ENCODE measurements at places on chromosomes 3 and 15.

DNA sequence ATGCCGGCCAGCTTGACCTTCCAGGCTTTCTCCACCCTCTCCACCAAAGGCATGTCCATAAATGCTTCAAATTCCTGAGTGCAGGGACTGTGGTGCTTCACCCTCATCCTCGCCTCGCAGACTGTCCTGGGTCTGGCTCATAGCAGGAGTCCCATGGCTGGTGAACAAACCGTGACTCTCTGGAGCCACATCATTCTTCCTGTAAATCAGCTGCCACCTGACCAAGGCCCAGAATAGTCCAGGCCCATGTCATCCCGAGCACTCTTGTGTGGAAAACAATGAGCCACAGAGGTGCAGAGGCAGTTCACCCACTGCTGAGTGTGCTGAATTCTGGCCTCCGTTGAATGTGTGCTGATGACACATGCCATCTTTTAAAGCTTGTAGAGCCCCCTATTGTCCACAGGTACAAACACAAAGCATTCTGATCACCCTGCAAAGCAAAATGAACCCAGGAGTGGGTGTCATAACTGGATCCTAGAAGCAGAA lies 68.6 kb downstream of the ABHD5 start:
- peak; percentile 17 for DNase-seq

- DNase-seq: no peak
Observed at GRCh38 chr3:117355566-117355965, 646.0 kb downstream of the TUSC7 start.

DNA sequence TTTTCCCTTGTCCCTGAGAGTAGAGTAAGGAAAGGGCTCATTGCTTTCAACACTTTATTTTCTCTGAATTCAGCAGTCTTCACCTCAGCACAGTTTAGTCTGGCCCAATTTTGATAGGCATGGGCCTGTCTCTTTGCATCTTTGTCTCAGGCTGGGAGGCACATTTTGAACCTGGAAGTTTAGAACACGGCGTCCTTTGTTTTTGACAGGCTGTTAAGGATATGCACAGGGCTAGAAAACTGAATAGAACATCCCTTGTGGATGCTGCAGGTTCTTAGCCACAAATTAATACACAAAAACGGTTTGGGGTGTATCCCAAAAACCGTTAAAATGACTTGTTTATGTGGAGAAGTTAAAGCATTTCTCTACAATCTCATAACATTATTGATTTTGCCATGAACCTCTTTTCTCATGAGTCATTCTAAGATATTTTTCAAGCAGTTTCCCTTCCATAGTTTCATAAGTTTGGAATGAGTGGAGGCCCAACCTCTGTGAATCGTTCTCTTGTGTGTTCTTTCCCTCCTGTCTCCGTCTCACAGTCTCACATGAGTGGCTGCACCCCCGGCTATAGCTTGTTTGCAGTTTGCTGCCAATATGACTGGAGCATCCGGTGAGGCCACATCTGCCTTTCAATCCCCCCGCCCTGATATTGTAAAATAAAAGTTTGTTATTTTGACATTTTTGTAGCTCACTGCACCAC lies 192.9 kb upstream of the EIF1B start:
- DNase-seq: no peak

- no peak for DNase-seq
Observed at GRCh38 chr3:50672656-50673055, 2.1 kb upstream of the DOCK3 start.

GRCh38 chr3:132356568-132356967 lies 39.4 kb downstream of the ACP3 start:
- DNase-seq: no peak

GRCh38 chr15:70447521-70447920 lies 315.8 kb downstream of the UACA start:
- DNase-seq: peak; percentile 3

Data from activated naive CD4-positive, alpha-beta T cell treated with anti-CD3 and anti-CD28 coated beads for 36 hours (primary cell).